ENCODE measurements at places on chromosomes 13 and 19. TPM values are rescaled to one million over a fixed set of nuclear protein-coding genes. Genes with fewer than 3 reads are reported as not detected.

Gene MYO16
- total RNA-seq, result 156 TPM

Gene OSCAR
- total RNA-seq, result not detected

Gene LILRA1
- total RNA-seq, result not detected

Gene CPB2
- total RNA-seq, result not detected

Gene ZNF226
- total RNA-seq, result 96.7 TPM

Gene FKBP8
- 141 TPM for total RNA-seq

Gene RAB3A
- total RNA-seq, result 75.4 TPM

Gene ZNF575
- total RNA-seq, result 0.94 TPM

Gene FUT2
- not detected for total RNA-seq

Gene HCST
- total RNA-seq, result 1.6 TPM

Gene VSIG10L
- 0.63 TPM for total RNA-seq

All from parietal lobe (tissue), 2 donors.